ENCODE measurements at places on chromosomes 5 and 9. TPM values are rescaled to one million over a fixed set of nuclear protein-coding genes. Genes with fewer than 3 reads are reported as not detected.

Gene C5orf58
- total RNA-seq = not detected

Gene FAM219A
- 32.8 TPM for total RNA-seq

Gene ANKRD33B
- 6.9 TPM for total RNA-seq

Gene ZNF658
- total RNA-seq = 2.2 TPM

Gene PPP3R2
- not detected for total RNA-seq

Data from mammary microvascular endothelial cell (primary cell).